Neuronal stem cell (in vitro differentiated cells): ENCODE measurements at places on chromosomes 3 and 15.

DNA sequence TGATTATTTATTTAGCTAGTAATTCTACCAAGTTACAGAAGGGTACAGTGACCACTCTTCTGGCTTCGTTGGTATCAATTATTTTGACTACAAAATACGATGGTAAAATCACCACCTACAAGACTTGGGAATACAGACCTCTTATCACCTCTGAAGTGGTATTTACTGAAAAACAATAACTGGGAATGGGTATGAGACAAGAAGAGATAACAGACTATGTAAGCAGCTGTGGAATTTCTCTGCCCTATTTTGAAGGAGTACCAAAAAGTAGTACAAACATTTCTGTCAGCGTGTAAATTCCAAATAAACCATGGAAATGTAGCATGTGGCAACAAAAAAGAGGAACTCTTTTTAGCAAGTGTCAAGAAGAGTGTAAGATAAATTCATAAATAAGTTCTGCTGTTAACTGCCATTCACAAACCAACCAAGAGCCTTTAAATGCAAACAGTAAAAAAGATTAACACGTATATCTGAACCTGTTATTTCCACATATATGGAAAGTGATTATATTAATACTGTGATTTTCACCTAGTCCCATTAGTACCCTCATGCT is 77.0 kb upstream of the SLC12A8 start:
- no peak for DNase-seq

DNA sequence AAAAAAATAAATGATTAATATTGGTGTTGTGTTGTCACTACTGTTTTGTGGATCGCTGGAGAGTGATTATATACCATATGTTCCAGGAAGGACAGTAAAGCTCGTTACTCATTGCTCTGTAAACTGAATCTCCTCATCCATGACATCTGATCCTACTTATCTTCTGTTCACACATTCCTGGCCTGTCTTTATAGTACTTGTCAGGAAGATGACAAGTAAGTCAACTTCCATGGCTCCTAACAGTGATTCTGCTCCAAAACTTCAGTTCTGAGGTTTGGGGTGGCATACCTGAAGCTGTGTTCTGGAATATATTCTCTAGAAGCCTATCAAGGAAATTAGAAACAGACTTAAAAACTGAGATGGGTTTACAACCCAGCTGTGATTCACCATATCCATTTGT is 288.9 kb downstream of the ZBBX start:
- DNase-seq, result no peak

DNA sequence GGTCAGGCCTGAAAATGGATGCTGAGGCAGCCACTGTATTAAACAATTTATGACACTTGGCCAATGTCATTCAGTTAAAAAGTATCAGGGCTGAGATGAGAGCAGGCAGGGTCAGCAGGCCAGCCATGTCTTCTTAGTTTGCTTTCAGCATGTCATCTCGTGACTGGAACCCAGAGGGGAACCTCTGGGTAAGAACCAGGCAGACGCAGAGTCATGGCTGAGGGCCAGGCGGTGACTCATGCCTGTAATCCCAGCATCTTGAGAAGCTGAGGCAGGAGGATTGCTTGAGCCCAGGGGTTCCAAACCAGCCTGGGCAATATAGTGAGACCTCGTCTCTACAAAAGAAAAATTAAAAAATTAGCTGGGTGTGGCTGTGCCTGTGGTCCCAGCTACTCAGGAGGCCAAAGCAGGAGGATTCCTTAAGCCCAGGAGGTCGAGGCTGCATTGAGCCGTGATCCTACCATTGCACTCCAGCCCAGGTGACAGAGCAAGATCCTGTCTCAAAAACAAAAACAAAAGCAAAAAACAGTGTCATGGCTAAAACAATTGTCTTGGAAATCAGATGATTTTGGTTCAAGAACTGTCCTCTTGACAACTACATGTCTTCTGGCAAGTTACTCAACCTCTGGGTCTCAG is 11.7 kb downstream of the BCL2L10 start:
- no peak for DNase-seq

DNA sequence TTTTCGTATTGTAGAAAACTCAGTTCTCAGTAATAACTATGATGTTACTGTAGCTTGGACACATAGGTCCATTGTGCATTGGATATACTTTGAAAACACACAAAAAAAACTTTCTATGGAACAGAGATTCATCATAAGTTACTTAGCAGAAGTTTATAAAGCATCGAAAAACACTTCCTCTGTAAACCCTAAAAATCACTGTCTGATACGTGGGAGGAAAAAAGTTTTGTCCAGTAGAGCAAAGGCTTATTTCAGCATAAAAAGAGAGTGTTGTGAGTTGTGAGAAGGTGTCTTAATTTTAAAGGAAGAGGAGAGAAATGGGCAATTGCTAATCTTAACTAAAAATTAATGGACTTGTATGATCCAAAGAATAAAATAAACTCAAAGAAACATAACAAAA is 64.8 kb downstream of the OSTN start:
- DNase-seq, result no peak

DNA sequence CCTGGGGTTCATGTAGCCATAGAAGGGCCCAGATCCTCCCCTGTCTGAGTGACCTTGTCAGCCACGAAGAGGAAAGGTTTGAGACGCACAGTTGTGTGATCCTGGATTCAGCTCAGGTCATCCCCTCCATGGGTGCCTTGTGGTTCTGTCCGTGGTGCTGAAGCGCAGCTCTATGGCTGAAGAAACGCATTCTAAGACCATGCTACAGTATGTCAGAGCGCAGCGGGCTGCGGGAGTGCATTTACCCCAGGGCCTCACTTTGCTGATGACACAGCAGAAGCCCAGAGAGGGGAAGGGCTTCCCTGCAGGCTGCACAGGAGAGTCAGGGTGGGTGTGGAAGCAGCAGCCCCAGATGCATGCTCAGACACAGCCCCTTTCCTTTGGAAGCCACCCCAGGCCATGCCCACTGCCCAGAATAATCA is 68.8 kb upstream of the IQSEC1 start:
- DNase-seq, result peak; percentile 73

DNA sequence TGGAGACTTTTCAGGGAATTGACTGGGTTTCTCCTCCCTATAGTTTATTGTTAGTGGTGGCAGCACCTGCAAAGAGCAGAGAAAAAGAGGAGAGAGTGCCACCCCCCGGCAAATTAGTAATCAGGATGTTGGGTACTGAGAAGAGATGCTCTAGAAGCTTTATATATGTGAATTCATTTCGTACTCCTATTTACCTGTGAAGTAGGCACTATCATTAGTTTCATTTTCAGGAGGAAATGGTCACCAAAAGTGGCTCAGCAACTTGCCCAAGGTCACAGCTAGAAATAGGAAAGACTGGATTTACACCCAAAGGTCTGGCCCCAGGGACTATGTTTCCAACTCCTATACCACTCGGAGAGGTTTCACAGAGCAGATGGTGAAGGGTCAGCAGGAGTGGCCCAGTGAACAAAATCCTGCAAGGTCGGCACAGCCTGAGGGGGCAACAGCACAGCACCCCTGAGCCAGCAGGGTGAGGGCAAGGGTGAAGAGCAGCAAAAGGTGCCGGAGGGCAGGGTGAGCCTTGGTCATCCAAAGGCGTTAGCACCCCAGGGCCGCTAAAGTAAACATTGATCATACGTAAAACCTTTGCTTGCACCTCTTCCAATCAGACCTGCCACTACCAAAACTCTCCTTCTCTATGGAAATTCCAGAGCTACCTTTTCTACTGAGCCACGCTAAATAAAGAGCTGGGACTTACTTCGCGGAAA is 23.6 kb downstream of the VGLL4 start:
- no peak for DNase-seq

DNA sequence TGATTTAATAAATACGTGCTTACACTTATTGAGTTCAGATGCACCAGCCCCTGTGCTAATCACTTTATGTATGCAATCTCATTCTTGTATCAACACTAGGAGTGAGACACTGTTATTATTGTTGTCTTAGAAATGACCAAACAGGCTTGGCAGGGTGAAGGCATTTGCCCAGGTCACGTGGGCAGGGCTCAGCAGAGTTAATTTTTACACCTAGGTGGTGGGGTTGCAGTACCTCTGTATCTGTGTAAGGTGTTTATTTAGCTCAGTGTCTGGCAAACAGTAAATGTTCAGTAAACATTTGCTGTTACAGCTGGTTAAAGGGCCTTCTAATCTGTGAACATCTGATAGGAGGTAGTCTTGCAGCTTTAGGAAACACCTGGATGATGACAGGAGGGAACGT is 200.0 kb downstream of the CACNA2D3 start:
- DNase-seq, result no peak

DNA sequence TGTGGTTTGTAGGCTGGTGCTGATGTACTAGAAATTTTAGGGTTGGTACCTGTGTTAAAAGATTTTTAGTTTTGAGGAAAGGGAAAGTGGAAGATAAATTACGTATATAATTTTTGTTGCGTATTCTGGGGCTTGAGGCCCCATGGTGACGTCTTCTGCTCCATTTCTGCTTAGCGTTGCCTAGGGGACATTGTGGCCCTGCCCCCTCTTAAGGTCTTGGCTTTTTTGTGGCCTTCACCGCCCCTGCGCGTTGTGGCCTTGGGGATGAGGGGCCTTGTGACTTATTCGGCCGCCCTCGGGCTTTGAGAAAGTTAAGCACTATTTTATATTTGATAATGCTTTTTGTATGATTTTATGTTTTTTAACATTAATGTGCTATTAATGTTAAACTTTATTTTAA is 182.0 kb downstream of the KLF13 start:
- DNase-seq, result no peak

DNA sequence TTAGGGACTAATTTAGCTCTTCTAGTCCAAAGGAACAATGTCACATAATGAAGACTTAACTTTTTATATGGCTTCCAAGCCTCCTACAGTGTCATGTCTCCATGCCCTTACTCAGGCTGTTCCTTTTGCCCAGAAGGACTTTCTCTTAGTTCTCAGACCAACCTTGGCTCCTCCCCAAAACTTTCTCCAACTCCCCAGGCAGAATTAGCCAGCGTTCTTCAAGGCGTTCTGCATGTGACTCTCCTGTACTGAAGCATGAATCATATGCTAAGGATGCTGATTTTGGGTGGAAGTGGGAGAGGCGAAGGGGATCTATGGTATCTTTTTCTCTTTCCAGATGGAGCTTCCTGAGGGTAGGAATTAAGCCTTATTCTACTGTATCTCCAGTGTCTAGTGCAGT is 335.1 kb upstream of the ICE2 start:
- no peak for DNase-seq

DNA sequence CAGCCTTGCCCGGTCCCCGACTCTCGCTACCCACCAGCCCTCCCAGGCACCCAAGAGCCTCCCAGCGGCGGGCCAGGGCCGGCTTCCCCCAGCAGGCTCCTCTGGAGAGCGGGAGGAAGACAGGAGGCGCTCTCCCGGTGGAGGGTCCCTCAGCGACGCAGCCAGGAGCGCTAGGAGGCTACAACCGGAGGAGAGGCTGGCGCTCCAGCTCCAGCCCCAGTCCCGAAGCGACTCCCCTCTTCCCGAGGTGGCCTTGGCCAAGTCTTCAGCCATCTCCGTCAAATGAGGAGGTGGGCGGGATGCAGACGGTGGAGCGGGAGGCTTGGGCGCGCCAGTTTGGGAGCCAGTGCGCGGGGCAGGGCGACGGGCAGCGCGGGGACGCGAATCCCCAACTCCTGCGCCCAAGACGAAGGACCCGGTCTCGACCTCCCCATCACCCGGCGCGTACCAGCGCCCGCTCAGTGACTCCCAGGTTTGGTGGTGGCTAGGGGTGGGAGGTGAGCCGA is 722 bp downstream of the CHRNA3 start:
- peak; percentile 43 for DNase-seq

GRCh38 chr15:74215958-74216357 is 13.4 kb upstream of the STRA6 start:
- no peak for DNase-seq

DNA sequence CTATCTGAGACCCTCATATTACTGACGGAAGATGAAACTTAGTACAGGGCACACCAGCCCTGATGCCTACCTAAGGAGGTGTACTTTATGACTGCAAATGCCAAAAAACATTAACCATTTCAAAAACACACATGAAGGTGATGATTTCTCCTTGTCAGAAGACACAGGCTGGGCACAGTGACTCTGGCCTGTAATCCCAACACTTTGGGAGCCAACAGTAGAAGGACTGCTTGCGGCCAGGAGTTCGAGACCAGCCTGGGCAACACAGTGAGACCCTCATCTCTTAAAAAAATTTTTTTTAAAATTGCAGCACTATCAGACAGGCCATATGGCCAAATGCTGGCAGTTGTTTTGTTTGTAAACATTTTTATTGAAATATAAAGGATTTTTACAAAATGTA is 73.5 kb downstream of the LRIG1 start:
- no peak for DNase-seq

- DNase-seq, result no peak
Observed at GRCh38 chr3:73475717-73476116, 149.0 kb downstream of the PDZRN3 start.

GRCh38 chr3:37715976-37716375 is 145.7 kb upstream of the CTDSPL start:
- DNase-seq, result no peak
